ENCODE measurements at places on chromosomes 5 and 9.

GRCh38 chr9:129936222-129936621 is 101.0 kb downstream of the USP20 start:
- DNase-seq, result no peak

DNA sequence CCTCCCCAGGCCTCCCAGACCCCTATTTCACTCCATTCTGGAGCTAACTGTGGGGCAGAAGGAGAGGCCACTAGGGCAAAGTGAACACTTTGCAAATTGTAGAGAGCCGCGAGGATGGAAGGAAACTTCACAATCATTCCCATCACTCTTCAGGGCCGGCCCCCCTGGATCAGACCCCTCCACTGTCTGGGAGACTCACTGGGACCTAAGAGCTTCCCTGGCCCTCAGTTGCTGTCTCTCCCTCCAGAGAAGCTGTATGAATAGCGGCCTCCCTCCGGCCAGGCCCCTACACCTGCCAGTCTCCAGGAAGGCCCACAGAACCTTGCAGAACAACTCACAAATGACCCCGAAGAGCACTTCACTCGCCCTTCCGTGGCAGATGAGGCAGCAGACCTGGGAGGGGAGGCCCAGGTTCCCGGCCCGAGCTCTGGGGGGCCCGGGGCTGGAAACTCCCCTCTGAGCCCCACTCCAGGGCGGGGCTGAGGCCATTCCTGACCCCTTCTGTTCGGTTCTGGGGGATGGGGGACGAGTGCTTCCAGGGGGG is 141.9 kb upstream of the IER5L start:
- no peak for DNase-seq

GRCh38 chr5:88948746-88949600 is 66.0 kb upstream of the MEF2C start:
- no peak for DNase-seq

DNA sequence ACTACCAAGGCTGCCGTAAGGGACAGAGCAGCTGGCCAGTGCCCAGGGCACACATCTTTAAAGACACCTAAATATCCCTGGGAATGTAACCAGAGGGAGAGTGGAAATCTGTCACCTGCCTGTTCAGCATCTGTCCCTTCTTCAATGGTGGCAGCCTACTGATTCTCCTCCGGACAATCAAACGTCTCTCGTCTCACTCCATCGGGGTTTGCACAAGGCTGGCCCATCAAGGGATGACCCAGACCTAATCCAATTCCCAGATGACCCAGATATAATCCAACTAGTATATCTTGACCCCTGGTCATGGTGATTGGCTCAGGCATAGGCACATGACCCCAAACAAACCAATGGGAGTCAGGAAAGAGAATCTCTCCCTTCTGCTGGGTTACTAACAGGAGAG is 93.5 kb downstream of the HRH2 start:
- no peak for DNase-seq

DNA sequence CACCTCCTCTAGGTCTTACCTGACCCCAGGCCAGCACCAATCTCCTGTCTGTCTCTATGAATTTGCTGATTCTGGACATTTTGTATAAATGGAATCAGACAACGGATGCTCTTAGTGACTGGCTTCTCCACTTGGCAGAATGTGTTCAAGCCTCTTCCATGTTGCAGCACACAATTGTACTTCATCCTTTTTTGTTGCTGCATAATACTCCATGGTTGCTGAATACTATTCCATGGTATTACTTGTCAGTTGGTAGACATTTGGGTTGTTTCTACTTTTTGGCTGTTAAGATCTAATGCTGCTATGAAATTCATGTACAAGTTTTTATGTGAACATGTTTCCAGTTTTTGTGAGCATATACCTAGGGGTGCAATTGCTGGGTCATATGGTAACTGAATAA is 34.3 kb upstream of the FCN1 start:
- no peak for DNase-seq

DNA sequence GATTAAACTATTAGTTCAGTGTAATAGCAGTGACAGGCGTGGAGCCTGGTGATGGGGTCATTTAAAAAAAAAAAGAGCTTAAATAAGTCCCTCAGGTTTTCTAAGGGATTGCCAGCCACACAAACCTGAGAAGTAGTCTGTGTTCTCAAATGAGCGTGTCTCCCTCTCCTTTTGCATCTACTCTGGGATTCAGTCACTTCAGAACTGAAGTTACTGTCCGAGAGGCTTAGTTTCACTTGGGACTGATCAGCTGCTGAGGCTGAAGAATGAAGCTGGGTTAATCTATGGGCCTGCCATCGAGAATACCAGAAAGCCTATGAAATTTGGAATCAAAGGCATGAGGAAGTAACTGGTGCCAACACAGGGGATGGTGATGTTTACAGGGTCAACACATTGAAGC is 310.1 kb downstream of the ADAMTS6 start:
- DNase-seq, result no peak

- no peak for DNase-seq
These were observed 162.4 kb upstream of the ZNF608 start for GRCh38 chr5:124908581-124909451.

DNA sequence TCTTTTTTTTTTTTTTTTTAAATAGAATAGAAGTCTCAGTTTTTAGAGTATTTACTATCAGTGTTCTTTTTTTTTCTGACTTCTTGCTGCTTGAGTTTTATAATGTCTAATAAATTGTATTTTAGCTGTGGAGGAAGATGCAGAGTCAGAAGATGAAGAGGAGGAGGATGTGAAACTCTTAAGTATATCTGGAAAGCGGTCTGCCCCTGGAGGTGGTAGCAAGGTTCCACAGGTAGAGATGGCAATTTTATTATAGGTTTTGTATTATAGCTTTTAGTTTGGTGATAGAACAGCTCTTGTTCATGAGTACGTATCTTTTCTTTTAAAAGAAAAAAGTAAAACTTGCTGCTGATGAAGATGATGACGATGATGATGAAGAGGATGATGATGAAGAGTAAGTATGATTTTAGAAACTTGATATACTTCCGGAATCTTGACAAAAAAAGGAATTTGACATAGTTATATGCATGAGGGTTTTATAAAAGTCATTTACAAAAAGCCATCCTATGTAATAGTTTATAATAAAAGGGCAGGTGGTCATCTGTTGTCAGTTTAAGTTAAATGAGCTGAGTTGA is 5.0 kb downstream of the NPM1 start:
- no peak for DNase-seq

DNA sequence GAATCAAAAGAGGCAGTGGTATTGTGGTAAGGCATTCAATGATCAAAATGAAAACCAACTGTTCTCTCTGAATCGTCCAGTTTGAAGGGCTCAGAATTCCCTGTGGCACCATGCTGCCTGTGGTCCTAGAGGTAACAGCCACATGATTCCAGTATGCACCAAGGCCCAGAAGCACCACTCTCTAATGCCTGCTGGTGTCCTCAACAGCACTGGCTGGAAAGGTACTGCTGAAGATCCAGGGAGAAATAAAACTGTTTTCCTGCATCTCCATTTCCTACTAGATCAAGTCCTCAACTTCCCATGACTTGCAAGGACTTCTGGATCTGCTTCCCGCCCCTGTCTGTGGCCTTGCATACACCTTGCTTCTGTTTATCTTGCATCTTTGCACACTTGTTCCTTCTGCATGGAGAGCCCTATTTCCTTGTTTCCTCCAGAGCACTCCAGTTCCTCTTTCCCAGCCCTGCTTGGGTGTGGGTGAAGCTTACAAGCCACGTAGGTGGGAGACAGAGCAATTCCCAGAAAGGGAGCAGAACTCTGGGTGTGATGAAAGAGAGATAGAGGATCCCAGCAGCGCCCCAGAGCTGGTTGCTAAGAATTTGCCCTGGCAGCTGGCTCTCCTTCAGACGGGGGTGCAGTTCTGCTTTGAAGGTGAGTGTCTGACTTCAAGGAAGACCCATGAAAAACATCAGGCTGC is 41.0 kb upstream of the EQTN start:
- no peak for DNase-seq

DNA sequence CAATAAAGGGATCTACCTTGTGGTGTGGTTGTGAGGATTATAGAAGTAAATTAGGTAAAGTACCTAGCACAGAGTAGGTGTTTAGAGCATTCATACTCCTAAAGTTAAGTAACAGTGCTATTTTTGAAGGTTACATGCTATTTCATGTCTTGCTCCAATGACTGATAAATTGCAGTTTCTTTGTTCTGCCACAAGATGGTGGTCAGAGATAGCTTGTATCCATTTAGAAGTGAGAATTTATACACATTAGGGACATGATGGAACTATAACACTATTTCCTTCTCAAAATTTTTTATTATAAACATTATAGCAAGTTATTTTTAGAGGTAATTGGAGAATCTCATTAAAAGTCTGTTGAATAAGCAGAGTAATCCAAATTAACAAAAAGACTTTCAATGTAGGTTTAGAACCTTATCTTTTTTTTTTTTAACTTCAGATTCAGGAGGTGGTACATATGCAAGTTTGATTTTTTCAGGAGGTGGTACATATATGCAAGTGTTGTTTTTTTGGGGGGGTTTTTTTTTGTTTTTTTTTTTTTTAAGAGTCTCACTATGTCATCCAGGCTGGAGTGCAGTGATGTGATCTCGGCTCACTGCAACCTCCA is 17.1 kb downstream of the MTREX start:
- no peak for DNase-seq

DNA sequence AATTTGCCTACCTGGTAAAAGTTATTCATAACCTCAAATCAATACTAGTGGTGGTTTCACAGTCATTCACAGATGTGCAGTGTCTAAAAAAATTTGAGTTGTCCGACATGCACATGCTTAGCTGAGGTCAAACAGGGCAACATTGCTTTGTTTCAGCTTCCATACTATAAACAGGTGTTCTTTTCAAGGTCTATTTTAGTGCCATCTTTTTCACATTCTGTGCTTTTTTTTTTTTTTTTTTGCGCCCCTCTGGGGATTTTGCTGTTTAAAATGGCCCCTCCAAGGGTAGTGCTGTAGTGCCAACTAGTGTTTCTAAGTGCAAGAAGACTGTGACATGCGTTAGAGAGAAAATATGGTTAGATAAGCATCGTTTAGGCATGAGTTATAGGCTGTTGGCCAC is 14.5 kb downstream of the PHAX start:
- no peak for DNase-seq

DNA sequence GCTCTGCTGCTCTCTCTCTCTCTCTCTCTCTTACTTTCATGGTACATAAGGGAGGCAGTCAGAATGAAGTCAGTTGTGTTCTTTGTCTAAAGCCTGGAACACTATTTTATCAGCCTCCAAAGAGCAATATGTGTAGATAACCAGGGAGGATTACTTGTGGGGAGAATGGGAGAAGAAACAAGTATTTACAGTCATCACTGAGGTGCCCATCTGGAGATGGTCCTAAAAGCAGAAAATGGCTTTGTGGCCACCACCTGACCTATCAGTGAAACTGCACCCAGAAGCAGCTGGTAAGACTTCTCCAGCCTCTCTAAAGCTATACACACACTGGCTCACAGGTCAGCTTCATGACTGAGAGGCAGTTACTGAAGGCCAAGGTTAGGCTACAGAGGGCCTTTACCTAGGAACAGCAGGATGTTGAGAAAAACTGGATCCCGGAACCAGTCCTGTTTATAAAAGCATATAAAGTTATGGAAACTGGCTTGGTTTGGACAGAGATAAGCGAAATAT is 75.1 kb downstream of the MRPS27 start:
- peak; percentile 16 for DNase-seq

DNA sequence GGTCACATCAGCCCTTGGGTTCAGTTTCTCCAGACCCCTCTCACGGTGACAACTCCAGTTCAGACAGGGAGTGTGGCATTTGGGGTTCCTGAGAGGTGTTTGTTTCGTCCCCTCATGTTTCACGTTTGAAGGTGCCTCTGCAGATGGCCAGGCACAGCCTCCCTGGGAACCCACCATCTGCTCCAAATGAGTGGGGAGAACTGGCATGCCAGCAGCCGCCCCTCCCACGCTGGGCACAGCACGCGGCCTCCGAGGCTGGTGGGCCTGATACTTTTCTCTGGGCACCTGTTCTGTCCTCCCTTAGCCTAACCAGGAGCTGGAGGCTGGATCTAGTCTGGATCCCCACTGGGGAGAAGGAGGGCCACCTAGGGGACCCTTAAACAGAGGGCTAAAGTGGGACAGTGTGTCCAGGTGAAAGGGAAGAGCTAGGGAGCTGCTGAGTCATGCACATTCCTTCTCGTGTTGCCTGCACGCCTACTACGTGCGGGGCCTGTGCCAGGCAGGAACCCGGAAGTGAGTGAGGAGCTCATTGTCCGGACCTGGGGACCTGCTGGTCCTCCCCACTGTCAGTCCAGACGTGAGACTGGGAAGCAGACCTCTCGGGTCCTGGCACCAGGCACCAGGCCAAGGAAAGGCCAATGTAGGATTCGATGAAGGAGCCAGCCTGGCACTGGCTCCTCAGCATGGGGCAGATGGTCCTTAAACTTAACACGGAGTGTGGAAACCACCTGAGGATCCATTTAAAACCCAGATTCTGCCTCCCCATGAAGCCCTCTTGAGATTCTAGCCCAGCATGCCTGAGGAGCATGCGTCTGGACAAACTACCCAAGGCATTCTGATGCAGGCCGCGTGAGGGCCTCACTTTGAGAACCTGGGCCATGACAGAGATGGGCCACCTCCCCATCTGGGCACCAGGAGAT is 11.7 kb downstream of the DNM1 start:
- DNase-seq, result no peak

- no peak for DNase-seq
These were observed 1.4 kb downstream of the PROP1 start for GRCh38 chr5:177994561-177995190.

DNA sequence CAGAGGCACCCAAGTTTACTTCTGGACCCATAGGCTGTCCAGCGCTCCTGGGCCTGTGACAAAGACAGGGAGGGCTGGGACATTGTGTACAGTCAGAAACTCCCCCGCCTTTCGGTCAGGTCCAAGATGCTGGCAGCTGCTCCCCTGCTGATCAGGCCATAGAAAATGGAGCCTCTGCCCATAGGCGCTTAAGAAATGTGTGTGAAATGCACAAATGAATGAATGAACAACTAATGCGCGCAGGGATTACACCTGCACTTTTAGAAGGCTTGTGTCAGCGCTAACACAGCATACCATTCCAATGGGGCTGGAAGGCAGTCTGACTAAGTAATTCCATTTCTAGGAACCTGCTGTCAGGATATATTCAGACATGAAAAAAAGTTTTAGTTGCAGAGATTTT is 16.3 kb downstream of the PTPN3 start:
- no peak for DNase-seq

DNA sequence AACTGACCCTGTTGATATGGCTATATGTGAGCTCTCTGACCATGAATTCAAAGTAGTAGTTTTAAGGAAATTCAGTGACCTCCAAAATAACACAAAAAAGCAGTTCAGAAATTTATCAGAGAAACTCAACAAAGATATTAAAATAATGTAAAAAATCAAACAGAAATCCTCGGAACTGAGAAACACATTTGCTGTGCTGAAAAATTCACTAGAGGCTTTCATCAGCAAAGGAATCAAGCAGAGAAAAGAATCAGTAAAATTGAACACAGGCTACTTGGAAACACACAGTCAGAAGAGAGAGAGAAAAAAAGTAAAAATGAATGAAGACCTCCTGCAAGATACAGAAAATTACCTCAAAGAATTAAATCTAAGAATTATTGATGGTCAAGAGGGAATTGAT is 417.2 kb downstream of the TMEM232 start:
- no peak for DNase-seq

- no peak for DNase-seq
These were observed 16.8 kb downstream of the GNAQ start for GRCh38 chr9:78014776-78015175.

Measured in nephron progenitor cell (in vitro differentiated cells).